ENCODE measurements at places on chromosomes 12 and 14. TPM values are rescaled to one million over a fixed set of nuclear protein-coding genes. Genes with fewer than 3 reads are reported as not detected.

GRCh38 chr14:24137529-24138395 lies 1.8 kb downstream of the PSME1 start:
- DNase-seq: no peak

- DNase-seq: no peak
These were observed 15.7 kb upstream of the MAPKAPK5 start for GRCh38 chr12:111826316-111826715.

DNA sequence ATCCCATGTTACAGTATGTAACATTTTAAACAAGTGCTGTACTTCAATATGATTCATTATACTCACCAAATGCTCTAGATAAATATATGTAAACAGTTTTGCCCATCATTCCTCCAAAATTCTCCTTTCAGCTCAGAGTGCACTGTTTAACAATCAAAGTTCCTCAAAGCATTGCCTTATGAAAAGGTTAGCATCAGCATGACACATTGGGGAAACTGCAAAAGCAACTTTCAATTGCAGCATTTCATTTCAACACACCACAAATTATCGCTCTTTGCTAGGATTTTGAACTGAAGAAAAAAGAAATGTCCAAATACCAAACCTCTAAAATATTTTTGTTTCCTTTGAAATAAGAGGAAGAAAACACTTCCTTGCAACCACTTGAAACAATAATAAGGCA lies 413.2 kb downstream of the FLRT2 start:
- DNase-seq: no peak

- no peak for DNase-seq
These were observed 238.4 kb downstream of the MED13L start for GRCh38 chr12:116039081-116039480.

- no peak for DNase-seq
These were observed 9.2 kb downstream of the PRPH start for GRCh38 chr12:49304161-49304560.

GRCh38 chr14:95070748-95071435 lies 86.4 kb downstream of the DICER1 start:
- no peak for DNase-seq

Gene PRICKLE1
- 16.3 TPM for total RNA-seq

Gene ACRBP
- 0.51 TPM for total RNA-seq

Data from dermis microvascular lymphatic vessel endothelial cell (primary cell).